ENCODE measurements at places on chromosomes 4 and X.

GRCh38 chr4:113882668-113883067 is 96.8 kb downstream of the ARSJ start:
- DNase-seq = no peak

DNA sequence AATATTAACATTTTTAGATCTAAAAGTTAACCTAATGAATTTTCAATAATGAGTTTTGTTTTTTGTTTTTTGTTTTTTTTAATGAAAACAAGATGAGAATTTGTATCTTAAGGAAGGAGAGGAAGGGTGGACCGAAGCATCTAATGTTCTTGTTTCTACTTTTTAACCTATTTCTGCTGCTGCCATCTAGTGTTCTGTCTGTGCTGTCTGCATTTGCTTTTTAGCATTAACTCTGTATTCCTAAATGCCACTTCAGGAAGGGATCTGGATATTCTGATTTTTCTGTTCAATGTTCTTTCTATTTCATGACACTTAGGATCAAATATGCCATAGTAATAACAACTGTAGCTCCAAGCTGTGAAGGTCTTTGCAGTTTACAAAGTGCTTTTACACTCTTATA is 161.7 kb downstream of the BRWD3 start:
- DNase-seq = no peak

DNA sequence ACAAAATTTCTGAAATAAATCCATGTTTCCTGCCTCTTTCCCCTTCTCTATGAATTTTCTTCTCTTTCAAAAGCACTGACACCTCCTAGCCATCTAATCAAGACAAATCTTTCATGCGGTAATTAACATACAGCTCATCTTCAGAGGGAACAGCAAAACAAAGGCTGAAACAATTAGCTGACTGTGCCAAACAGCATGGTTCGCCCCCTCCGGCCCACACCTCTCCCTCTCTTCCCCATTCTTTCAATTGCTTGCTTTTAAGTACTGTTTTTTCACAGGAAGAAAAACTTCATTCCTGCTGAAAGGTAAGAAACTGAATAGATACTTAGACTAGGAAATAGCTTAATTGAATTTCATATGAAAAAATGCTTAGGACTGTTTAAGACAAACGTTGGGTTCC is 291.1 kb upstream of the NOCT start:
- DNase-seq = no peak

GRCh38 chrX:7908821-7909220 is 18.4 kb downstream of the PNPLA4 start:
- no peak for DNase-seq

GRCh38 chr4:110119337-110119736 is 79.1 kb downstream of the ELOVL6 start:
- peak; percentile 34 for DNase-seq
